ENCODE measurements at places on chromosomes 12 and 14.
A peak's percentile ranks its signal among the peaks of the same experiment; 100 is the strongest.

- no peak for DNase-seq
These were observed 4.1 kb upstream of the NGB start for GRCh38 chr14:77275041-77275580.

GRCh38 chr14:97185186-97185585, 388.0 kb downstream of the VRK1 start:
- no peak for DNase-seq

DNA sequence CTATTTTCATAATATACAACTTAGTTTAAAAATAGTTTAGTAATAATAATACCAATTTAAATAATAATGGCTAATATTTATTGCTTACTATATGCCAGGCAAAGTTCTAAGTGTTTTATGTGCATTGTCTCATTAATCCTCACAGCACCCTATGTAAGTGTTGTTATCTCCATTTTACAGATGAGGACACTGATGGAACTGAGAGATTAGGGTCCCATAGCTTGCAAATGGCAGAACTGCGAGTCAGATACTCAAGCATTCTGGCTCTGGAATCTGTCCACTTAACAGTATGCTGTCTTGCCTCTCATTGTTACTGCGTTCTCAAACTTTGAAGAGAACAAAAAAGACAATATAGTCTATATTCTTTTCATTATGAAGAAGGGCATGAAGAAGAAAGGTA, 19.0 kb downstream of the AP5M1 start:
- no peak for DNase-seq

GRCh38 chr14:29663281-29663801, 264.3 kb downstream of the PRKD1 start:
- DNase-seq, result no peak

GRCh38 chr14:62084020-62084419, 321.8 kb downstream of the SNAPC1 start:
- no peak for DNase-seq

GRCh38 chr12:119544765-119545625, 48.6 kb upstream of the TMEM233 start:
- peak; percentile 12 for DNase-seq

GRCh38 chr12:57419495-57419894, 11.3 kb downstream of the R3HDM2 start:
- no peak for DNase-seq

DNA sequence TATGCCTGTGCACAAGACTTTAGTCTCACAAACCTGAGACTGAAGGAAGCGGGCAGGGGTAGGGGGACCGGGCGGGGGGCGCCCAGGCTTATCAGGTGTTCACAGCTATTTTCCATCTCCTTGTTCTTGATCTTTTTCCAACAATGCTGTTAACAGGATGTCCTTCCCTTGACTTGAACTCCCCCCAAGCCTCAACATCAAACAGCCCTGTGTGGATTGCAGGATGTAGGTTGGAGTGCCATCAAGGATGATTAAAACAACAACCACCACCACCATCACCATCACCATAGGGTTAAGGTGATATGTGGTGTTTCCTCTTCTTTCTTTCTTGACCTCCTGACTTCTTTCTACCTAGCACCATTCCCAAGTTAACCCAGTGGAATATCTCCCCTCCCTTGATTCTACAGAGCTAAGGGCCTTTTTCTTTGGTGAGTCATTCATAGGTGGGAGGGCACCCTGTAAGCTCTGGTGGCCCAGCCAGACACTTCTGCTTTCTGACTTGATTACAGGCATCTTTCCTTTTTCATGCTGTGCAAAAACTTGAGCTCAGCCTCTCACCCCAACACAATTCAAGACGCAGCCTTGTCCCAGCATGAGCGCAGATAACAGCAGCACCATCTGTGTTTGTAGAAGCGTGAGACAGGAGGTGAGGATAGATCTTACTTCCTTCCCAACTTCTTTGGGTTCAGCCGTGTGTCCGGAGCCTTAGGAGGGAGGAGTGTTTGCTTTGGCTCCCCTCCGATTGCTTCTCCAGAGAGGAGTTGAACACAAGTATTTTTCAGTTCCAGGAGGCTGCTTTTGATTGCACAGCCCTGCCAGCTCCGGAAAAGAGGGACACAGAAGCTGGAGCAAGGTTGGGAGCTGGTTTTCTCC, 26.8 kb downstream of the FLVCR2 start:
- peak; percentile 4 for DNase-seq

GRCh38 chr14:36835128-36835527, 173.5 kb downstream of the PAX9 start:
- DNase-seq, result no peak

DNA sequence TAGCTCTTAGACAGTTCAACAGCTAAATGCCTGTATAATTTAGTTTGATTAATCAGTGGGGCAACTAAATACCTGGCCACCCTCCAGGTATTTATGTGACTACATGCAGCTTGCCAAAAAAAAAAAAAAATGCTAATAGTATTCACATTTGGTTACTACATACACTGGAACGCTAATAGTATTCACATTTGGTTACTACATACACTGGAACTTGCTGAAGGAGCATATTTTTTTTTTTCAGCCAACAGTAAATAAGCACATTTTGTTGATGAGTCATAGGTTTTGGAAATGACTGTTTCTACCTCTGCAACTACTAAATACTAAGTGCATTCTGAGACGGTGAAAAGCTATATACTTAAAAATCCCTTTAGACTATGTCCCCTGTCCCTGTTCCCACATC, 1172.3 kb downstream of the LRFN5 start:
- no peak for DNase-seq

GRCh38 chr12:33586576-33586975, 147.0 kb upstream of the SYT10 start:
- no peak for DNase-seq

DNA sequence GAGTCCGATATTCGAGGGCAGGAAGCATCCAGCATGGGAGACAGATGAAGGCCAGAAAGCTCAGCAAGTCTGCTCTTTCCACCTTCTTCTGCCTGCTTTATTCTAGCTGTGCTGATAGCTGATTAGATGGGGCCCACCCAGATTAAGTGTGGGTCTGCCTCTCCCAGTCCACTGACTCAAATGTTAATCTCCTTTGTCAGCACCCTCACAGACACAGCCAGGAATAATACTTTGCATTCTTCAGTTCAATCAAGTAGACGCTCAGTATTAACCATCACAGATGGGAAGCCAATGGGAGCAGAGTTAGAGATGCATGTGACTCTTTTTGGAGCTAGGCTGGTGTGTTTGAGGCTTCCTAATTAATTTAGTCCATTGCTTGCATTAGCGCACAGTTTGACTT, 17.0 kb downstream of the C12orf75 start:
- DNase-seq, result no peak

- DNase-seq, result no peak
These were observed 442.8 kb downstream of the ATP23 start for GRCh38 chr12:58384196-58384595.

- DNase-seq, result no peak
These were observed 57.9 kb downstream of the RFLNA start for GRCh38 chr12:124352839-124353238.

DNA sequence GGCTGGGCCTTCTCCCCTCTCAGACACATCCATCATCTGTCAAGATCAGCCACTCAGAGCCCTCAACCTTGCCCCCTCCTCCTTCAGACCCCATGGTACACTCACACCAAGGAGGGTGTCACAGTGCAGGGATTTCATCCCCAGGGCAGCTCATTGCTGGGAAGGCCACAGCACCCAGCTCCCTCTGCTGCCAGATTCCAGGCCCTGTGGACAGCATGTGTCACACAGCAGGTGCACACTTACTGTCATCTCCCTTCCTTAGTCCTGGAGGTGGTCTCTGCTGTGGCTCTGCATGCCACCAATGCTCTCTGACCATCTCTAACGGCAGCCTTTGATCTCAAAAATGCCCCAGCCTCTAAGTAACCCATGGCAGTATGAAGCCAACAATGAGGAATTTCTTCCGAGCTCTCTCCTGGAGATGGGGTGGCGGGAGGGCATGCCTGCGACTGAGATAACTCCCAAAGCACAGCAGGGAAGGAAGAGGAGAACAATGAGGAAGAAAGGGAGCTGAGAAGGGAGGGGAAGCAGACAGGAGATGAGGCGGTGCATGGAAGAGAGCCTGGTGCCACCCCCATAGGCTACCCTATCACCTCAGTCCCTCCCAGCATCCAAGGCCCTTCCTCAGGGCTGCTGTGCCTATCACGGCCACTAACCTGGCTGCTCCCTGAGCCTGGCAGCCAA, 101.0 kb downstream of the SINHCAF start:
- DNase-seq, result no peak

GRCh38 chr12:105229371-105229770, 6.6 kb downstream of the APPL2 start:
- DNase-seq, result no peak

DNA sequence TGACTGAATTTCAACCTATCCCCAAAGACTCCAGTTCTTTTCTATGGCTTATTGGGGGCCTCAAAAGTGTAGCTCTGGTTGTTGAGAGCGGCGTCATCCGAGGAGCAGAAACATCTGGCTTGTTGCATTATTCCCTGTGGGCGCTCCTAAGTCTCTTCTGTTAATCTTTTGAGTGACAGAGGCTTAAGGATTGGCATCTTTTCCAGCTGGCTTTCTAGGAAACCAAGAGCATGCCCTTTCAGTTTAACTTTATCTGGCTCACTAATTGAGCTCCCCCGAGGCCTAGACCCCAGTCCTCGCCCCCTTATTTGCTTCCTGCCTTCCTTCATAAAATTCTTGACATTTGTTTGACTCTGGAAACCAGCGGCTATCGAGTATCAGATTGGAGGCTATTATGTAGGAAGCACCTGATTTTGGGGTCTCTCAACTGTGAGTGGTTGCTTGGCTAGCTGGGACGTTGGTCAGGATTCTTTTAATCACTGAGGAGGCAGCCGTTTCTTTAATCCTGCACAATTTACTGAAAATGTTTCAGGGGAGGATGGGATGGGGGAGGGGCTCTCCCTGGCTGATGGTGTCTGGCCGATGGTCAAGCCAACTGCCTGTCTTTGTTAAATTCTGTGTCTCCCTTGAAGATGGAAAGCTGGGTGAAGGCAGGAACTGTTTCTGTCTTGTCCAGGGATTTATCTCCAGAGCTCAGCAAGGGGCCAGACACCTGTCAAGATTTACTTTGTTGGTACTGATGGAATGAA, 3.1 kb downstream of the SMOC1 start:
- no peak for DNase-seq

DNA sequence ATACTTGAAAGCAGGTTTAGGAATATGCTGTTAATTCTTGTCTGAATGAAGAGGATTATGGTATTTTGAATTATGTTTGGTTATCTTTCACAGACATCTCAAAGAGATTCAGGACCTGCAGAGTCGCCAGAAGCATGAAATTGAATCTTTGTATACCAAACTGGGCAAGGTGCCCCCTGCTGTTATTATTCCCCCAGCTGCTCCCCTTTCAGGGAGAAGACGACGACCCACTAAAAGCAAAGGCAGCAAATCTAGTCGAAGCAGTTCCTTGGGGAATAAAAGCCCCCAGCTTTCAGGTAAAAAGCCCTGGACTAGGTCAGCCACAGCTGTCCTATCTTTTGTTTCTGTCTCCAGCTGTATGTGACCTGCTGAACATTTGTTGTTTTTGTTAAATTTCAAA, 52.1 kb downstream of the RAD52 start:
- DNase-seq, result no peak

- no peak for DNase-seq
These were observed 9.0 kb upstream of the DCAF4 start for GRCh38 chr14:72917094-72917802.

GRCh38 chr12:29725587-29726320, 58.0 kb downstream of the TMTC1 start:
- no peak for DNase-seq

- DNase-seq, result no peak
These were observed at the start of gene LTBP2 for GRCh38 chr14:74611650-74612349. TSS of gene LTBP2 (minus strand) at chr14:74612237. CDS start at chr14:74611944, 293 bp downstream.

DNA sequence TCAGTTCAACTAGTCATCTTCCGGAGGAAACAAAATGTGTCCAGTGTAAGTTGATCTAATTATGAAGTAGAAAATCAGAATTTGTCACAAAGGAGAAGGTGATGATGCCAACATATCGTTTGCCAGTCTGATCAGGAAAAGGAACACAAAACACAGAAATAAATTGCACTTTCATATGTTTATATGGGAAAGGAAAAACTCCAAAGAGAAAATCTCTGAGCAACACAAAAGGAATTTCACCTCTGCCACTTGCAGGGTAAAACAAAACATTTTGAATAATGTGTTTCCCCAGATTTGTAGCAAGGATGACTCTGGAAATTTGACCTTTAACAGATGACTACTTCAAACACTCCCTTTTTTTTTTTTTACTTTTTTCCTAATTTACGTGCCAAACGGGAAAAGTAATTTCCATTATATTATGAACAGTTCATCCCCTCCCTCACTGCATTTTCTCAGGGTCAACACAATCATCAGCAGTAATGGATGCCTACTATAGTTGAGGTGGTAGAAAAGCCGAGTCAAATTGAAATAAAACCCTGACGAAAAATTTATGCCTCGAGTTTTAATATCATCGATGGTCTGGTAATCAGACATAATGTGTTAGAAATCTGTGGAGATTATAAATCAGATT, 25.6 kb downstream of the MGAT4C start:
- DNase-seq, result no peak

DNA sequence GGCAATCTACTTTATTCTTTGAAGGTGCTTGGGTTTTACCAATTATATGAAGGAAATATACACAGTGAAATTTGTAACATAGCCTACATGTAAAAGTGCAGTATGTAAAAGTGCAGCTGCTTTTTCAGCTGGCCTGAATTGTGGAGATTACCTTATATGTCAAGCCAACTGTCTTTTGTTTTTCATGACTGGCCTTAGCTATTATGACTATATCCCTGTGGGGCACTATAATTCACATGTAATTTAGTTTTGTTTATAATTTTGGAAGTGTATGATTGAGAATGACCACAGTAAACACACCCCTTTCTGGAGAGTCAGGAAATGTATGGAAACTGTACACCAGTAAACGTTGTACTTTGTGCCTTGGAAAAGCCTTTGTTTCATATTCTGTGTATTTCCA, 435.0 kb upstream of the STXBP6 start:
- DNase-seq, result no peak

DNA sequence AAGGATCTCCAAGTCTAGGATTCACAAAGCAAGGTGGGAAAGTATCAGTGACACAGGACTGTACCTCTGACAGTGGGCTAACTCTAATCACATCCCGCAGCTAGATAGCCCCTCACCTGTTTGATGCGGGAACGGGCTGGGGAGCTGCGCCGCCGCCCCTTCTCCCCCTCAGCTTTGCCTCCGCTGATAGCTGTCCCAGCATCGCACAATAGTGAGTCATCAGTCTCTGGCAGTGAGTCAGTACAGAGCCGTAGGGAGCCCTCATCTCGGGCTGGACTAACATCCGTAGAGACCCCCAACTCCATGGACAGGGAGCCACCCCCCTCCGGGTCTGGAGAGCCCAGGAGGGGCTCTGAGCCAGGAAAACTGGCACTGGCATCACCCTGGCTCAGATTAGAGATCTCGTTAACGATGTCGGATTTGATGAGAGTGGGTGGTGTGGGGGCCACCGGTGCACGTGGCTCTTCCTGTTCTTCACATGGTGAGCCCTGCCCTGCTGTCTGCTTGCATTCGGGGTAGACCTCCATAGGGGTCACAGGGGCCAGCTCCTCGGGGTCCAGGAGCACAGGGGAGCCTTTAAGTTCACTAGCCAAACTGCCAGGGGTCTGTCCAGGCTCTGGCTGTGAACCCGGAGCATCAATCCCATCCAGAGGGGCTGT, 10.9 kb downstream of the KMT2D start:
- no peak for DNase-seq

- DNase-seq, result no peak
These were observed 708.6 kb downstream of the DIO2 start for GRCh38 chr14:79502751-79503148.
